ENCODE measurements at places on chromosomes 6 and 20.

- DNase-seq = no peak
These were observed 82.3 kb upstream of the RIPOR2 start for GRCh38 chr6:25017932-25018567.

DNA sequence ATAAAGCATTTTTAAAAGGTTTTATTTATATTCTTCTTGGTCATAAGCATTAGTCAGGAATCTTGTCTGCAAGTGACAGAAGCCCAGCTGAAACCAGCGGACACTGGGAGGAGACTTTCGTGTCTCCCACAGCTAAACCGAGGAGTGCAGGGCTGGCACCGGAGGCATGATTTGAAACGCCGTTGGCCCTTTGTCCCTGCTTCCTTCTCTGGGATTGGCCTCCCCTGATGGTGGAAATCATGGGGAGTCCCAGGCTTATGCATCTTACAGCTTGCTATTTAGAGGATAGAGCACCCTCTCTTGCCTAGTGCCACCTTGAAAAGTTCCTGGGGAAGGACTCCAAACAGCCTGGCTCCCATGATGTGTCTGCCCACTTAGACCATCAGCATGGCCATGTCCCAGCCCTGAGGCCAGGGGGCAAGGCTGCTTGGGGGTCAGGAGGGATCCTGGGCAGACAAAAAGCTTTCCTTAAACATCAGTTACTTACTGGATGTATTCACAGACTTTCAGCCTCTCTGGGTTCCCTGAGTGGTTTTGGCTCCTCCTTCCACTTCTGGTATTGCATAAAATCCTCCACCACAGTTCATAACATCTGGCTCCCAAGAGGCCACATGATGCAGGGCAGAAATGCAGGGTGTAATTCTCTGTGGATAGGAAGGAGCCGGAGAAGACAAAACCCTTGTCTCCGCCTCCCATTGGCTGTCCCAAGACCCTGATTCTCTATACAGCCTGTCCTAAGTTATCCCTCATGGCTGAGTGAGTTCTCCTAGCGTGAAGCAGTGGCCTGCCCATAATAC, 49.3 kb upstream of the INSM1 start:
- no peak for DNase-seq

GRCh38 chr6:140729521-140729920, 1355.1 kb upstream of the CITED2 start:
- DNase-seq = no peak

- DNase-seq = no peak
These were observed 5.9 kb downstream of the CST1 start for GRCh38 chr20:23744817-23745216.

GRCh38 chr6:151350442-151351145, 40.8 kb downstream of the ZBTB2 start:
- no peak for DNase-seq

Data from DMS79 treated with DMSO at 0.1 percent for 48 hours (cell line).